Endothelial cell (in vitro differentiated cells): ENCODE measurements at places on chromosomes 13 and 19. TPM values are rescaled to one million over a fixed set of nuclear protein-coding genes. Genes with fewer than 3 reads are reported as not detected.
A peak's percentile ranks its signal among the peaks of the same experiment; 100 is the strongest.

The OR7A5 gene
- not detected for total RNA-seq

The NCR1 gene
- not detected for total RNA-seq

The MAST1 gene
- total RNA-seq = 4.1 TPM

The HMGB1 gene
- 230 TPM for total RNA-seq

The KLK3 gene
- not detected for total RNA-seq

The ZNF723 gene
- total RNA-seq = not detected

The KIR2DL3 gene
- total RNA-seq = not detected

The RELB gene
- 8.2 TPM for total RNA-seq

The ZNF682 gene
- total RNA-seq = 25.6 TPM

- DNase-seq = no peak
Observed at GRCh38 chr13:30371649-30372265, 50.5 kb upstream of the UBE2L5 start.

- DNase-seq = no peak
Observed at GRCh38 chr13:25771641-25772478, 280.0 kb downstream of the SHISA2 start.

GRCh38 chr19:43759515-43759914 lies 4.8 kb upstream of the SMG9 start:
- DNase-seq = no peak

DNA sequence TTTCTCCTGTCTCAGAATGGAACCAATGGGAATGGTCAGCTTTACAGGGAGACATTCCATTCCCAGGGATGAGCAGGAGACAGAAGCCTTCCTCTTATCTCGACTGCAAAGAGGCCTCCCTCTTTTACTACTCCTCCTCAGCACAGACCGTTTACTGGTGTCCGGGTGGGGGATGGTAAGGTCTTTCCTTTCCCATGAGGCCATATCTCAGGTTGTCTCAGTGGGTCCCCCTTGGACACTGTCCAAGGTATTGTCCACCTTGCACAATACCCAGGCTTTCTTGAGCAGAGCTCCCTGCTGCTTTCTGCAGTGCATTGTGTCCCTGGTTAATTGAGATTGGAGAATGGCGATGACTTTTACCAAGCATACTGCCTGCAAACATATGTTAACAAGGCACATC lies 7.5 kb upstream of the ZNF808 start:
- no peak for DNase-seq

GRCh38 chr19:12194827-12195731 lies 32.2 kb downstream of the ZNF136 start:
- no peak for DNase-seq

- DNase-seq = no peak
Observed at GRCh38 chr19:21221693-21222092, 79.9 kb downstream of the ZNF431 start.

- DNase-seq = no peak
Observed at GRCh38 chr19:35665604-35666003, 713 bp upstream of the UPK1A start.

GRCh38 chr19:31346184-31347059 lies 2.8 kb downstream of the TSHZ3 start:
- DNase-seq = no peak

DNA sequence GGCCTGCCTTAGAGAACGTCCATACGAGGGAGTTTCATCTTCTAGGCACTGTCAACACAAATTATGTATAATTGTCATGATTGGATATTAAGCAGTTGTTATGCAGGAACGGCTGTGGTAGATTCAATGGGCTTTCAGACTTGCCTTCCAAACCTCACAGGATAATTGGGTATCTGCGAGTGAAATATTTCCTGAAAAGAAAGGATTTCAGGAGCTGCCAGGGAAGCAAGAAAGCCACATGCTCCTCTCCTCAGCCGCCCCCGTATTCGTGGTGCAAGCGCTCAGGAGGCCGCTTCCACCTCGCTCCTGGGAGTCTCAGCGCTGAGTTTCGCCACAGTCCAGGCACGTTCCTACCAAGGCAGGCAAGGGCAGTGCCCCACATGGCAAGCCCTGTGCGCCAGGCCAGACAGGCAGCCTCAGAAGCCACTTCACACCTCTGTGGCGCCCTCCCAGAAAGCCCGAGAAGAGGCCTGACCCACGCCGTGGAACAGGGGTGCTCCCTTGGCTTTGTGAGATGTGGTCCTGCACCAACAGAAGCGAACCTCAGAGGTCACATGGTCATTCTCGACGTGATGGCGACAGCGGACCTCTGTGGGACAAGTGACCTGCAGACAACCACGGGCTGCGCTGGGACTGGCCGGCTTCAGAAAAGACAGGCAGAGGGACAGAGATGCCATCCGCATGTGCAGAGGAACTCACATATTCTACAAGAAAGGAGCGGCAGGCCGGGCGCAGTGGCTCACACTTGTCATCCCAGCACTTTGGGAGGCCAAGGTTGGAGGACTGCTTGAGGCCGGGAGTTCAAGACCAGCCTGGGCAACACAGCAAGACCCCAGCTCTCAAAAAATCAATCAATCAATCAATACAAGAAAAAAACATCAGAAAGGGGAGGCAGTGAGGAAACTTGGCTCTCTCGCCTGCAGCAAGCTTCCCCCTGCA lies 41.4 kb downstream of the CEBPG start:
- DNase-seq = no peak

DNA sequence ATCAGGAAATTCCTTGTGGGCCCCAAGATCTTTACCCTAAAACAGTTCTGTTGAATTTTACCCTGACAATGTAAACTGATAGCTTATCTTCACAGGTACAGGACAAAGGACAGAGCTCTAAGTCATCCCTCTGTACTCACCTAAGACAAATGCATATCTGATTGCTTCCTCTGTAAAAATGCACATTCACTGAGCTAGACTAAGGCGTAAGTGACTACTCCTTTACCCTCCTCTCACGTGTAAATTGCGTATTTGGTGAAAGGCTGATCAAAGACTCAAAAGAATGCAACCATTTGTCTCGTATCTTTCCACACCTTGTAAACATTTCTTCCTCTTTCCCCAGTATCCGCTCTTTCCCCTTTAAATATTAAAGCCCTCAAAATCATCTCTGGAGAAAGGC lies 80.6 kb upstream of the LRCH1 start:
- no peak for DNase-seq

DNA sequence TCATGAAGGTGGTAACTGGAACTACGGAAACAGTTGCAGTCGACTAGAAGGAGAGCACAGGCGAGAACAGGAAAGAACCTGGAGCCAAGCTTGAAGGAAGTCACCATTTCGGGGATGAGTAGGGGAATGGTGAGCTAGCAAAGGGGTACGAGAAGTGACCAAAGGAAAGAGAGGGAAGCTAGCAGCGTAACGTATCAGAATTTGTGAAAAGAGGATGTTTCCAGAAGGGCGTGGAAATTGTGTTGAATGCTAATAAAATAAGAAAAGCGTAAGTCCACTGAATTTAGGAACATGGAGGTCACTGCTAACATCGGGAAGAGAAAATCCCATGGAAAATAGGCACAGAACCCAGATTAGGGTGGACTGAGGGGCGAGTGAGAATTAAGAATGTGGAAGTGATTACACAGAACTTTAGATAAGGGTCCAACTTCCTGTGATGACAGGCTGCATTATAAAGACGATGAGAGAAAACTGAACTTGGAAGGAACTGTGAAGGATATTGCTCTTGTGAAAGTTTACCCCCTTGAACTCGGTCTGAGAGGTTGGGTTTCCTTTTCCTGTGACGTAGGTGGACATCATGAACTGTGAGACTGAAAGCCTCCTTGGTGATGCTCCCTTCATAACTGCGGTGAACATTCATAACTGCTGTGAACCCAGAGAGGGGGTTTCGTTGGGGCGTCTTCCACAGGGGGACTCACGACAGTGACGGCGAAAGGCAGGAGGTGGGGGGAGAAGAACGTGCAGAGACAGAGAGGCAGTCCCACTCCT lies 2.0 kb upstream of the FFAR2 start:
- DNase-seq = no peak

- no peak for DNase-seq
Observed at GRCh38 chr13:49443357-49443703, 534 bp downstream of the CAB39L start.

DNA sequence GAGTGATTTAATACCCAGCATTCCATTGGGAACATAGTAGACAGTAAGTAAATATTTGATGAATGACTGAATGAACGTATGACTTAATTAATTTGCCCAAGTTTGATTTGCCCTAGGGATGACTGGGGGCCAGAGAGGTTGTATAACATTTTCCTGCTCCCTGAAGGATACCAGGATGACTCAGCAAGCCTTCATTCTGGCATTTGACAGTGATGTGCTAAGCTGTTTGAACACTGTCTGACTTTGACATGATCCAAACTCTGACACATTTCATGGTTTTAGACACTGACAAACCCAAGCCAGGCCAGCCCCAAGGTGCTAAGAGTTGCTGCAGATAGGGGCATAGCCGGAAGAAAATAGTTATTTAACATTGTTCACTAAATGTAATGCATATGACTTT lies 53.4 kb upstream of the KLF12 start:
- DNase-seq = no peak

GRCh38 chr19:6459262-6460098 lies at the start of gene SLC25A23:
Gene SLC25A23, minus strand, starts transcription at chr19:6459792. Its CDS starts 164 bp downstream, at chr19:6459628.
- DNase-seq = peak; percentile 77

DNA sequence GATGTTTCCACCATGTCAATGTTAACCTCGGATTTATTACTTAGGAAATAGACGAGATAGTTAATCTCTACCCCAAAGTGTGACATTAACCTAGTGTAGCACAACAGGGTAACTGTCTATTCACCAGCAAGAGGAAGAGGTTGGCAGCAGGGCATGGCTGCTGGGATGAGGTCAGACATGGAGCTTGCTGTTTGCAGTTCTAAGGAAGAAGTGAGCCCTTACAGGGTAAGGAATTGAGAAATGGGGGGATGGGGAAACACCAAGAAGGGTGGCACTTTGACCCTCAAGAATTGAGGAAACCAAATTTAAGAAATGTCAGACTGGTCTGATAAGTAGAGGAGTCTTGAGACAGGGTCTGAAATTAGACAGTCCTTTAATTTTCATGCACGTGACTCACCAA lies 62.4 kb downstream of the MBD3L2B start:
- DNase-seq = no peak
